ENCODE measurements at places on chromosomes 16 and 17.
A peak's percentile ranks its signal among the peaks of the same experiment; 100 is the strongest.

- no peak for DNase-seq
These were observed 23.7 kb downstream of the WFDC1 start for GRCh38 chr16:84318091-84318975.

GRCh38 chr17:48144976-48145798, 37.6 kb downstream of the SNX11 start:
- no peak for DNase-seq

DNA sequence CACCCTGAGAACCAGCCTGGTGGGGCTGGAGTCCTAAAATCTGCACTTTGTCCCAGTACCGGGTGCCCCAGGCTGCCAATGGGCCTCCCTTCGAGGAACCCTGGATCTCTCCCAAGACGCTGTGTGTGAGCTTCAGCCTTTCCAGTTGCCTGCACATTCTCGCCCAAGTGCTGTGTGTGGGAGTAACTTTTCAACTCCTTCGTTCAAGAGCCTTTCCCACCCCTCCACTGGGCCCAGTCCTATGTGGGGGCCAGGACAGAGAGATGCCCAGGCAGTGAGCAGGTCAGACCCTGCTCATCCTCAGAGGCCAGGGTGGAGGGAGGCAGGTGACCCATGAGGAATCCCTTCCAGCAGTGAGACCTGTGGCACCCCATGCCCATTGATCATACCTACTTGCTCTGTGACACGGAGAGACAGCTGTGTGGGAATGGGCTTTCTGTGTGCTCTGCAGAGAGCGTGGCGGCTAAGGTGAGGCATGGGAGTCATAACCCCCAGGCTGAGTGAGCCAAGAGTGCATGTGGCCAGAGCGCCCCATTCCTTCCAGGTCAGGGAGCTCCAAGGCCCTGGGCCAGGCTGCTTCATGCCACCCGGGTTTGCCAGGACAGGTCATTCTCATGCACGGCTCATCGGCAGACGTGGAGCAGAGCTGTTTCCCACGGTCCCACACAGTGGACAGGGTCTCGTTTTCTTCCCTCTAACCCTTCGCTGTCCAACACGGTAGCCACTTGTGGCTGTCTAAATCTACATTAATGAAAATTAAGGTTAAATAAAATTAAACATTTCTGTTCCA, 154.4 kb downstream of the CLEC16A start:
- DNase-seq = no peak

DNA sequence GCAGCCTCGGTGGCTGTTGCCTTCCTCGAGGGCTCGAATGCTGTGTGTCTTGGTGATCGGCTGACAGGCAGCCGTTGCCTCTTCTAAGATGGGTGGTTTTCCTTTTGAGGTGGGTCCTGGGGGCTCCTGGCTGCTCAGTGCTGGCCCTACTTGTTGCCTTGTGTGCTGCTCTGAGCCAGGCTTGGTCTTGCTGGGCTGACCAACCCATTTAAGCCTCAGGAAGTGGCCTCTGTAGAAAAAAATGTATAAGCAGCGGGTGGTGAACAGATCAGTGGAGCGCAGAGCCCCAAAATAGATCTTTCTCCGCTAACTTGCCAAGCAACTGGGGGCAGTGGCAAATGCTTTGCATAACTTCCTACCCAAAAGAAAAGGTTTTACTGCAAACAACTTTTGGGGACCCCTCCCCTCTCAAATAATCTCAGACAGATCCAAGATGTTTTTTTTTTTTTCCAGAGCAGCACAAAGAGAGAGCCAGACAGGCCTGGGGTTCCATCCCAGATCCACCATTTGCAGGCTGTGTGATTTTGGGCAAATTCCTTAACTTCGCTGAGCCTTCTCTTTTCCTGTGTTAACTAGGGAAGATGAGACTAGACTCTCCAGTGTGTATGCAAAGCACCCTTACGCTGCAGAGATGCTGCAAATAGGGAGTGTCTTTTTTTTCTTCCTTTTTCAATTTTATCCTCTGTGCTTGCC, 42.5 kb downstream of the PLCG2 start:
- DNase-seq = no peak

DNA sequence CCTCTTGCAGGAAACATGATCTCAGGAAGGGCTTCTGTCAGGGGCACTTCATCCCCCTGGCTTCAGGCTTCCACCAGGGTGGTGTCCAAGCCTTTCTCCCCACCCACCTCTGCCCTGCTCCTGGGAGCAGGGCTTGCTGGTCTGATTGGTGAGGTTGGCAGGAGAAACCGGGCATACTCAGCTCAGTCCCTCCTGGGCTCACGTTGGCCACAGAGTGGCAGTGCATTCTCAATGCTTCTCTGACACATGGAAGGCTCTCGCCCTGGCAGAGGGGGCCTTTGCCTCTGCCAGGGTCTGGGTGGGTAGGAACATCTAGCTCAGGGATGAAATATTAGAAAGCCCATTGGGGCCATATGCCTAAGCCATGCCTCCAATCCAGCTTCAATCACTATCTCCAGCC, 142.8 kb downstream of the AXIN2 start:
- DNase-seq = no peak

DNA sequence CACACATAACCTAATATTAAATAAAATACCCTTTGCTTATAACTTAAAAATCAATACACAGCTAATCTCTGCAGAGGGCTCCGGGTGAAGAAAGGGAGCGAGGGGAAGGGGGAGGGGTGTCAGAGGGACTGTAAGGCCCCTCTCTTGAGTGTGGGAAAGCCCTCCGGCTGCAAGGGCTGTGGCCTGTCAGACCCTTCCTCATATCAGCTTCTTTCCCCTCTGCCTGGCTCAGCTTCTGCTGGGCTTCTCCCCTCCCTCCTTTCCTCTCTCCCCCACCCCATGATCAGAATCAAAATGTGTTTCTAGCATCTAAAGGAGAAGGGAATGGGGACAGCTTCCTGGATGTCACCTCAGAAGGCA, 4.6 kb upstream of the SCRN2 start:
- no peak for DNase-seq

DNA sequence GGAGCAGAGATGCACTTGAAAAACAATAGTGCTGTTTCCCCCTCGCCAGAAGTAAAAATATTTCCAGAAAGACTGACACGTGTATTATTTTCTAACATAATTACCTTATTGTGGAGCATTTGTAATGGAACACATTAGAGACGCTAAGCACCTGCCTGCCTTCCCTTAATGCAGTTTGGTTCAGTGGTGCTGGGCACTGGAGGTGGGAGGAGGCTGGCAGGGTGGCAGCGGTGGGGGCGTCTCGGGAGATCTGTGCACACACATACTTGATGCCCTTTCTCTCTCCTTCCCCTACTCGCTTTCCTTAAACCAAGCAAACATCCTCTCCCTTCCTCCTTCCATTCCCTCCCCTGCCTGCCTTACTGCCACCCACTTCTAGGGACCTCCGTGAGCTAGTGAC, 156.6 kb upstream of the SDK2 start:
- no peak for DNase-seq

DNA sequence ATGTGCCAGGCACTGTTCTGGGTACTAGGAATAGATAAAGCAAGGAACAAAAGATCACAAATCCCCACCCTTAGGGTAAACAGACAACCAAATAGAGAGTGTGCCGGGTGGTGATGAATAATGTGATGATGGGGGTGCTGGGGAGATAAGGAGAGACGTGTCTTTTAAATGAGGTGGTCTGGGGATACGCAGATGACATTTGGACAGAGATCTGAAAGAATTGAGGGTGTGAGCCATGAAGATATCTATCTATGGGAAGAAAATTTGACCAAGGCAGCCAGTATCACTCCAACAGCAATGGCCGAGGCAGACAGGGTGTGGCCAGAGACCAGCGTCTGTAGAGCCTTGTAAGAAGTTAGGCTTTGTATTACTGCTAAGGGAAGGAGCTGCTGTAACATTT, 165.3 kb downstream of the MRTFB start:
- no peak for DNase-seq

- peak; percentile 47 for DNase-seq
These were observed 60.9 kb upstream of the TNRC6A start for GRCh38 chr16:24668481-24669061.

All from stimulated activated CD4-positive, alpha-beta T cell treated with anti-CD3 and anti-CD28 coated beads, Interleukin-12 subunit alpha, Interleukin-12 subunit beta, amount 100 ng/mL, for 24 hours (primary cell).